ENCODE measurements at places on chromosomes 12 and 14.

- no peak for DNase-seq
Measured at GRCh38 chr12:18008642-18009041, 81.4 kb downstream of the RERGL start.

GRCh38 chr14:44940211-44940610, 21.5 kb downstream of the KLHL28 start:
- DNase-seq: no peak

- no peak for DNase-seq
Measured at GRCh38 chr12:91346827-91347226, 164.2 kb upstream of the DCN start.

DNA sequence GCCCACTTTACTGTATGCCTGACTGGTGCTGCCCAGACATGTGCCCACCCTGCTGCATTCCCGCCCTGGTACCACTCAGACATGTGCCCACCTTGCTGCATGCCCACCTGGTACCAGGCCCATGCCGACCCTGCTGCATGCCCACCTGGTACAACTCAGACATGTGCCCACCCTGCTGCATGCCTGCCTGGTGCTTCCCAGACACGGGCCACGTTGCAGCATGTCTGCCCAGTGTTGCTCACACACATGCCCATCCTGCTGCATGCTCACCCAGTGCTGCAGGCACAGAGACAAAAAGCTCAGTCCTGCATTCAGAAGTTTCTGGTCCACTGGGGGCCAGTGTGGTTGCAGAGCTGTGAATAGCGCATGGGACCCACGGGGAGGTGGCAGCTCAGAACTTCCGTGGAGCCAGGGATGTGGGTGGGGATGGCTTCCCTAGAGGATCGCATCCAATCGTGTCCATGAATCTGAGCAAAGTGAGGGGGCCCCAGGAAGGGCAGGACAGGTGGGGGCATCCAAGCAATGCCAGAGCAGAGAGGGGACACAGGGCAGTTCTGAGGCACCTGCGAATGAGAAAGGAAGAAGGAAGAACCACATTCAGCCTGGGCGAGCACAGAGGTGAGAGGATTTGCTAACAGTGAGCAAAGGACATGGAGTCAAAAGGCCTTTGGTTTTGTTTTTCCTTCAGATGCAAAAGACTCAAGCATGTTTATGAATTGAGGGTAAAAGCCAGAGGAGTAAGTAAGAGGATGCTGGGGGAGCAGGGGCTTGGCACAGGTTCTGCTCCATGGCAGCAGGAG, 175.9 kb upstream of the C14orf180 start:
- no peak for DNase-seq

DNA sequence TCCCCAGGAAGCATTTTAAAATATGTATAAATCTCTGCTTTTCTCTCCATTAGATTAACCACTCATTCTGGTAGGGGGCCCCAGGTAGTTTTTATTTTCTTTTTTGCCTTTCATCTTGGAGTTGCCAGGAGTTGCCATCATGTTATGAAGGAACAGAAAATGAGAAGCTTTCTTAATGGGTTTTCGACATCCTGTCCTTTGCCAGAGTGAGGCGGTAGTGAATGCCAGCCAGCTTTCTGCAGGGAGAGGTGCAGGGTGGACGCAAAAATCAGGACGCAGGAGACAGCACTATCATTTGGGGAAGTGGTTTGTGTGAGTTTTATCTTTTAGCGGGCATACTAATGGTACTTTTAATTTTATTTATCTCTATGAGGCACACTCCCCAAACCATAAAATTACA, 1.7 kb downstream of the RASSF8 start:
- DNase-seq: peak; percentile 85

DNA sequence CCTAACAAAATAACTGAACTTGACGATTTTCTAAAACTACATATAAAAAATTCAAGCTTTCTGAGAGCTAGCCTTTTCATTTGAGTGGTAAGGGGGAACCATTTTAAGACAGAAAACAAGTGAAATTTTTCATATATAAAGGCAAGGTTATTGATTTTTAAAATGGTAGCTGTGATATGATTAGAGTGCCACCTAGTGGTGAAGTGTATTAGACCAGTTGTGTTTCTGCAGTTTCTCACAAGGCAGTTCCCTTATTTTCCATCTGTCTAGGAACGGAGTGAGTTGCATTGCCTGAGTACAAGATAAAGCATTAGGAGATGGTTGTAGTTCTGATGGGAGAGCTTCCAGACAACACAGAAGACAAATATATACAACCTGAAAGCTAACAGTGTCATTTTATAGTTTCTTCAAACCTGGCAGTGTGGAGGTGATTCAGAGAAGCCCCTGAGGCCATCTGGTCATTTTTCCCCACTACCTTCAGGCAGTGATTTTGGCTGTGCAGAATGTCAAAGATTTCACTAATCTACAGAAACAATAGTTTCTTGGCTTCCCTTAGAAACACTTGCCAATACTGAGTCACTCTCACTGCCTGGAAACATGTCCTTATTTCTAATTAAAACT, 180.8 kb downstream of the C12orf50 start:
- DNase-seq: peak; percentile 63
